ENCODE measurements at places on chromosomes 6 and 20. TPM values are rescaled to one million over a fixed set of nuclear protein-coding genes. Genes with fewer than 3 reads are reported as not detected.

Gene DTNBP1
- 14.1 TPM for total RNA-seq

DNA sequence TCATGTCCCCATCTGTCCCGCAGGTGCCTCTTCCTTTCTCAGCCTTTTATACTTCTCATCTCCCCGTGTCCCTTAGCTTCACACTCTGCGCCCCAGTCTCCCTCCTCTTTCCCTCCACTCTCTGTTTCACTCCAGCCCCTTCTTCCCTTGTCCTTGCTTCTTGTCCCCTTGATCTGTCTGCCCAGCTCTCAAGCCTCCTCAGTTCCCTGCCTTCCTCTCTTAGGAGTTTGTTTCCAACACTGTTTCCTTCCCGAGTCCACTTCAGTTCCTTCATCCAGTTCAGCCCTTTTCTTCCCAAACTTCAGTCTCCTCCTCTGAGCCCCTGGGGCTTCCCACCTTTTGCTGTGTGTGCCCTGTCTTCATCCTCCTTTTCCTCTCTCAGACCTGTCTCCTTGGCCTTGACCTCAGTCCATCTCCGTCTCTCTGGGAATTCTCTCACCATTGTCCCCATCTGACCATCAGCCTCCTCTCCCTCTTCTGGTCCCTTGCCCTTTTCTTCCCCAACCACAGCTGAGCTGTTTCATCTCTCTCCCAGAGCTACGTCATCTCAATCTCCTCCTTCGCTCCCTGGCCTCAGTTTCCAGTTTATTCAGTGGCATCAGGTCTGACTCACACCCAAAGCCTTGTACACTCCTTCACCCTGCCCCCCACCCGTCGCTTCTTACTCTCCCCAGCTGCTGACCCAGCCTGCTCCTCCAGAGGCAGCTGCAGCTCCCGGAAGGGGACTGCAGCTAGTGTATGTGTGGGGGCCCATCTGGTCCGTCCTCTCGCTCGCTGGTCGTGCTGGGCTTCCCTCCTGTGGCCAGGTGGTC lies 2.7 kb upstream of the DDR1 start:
- H3K36me3 ChIP-seq = no peaks in the 10 kb centered on the region
- no peak for DNase-seq
- H3K27me3 ChIP-seq = no peaks in the 10 kb centered on the region
- H3K4me3 ChIP-seq = no peak overlapping the region

DNA sequence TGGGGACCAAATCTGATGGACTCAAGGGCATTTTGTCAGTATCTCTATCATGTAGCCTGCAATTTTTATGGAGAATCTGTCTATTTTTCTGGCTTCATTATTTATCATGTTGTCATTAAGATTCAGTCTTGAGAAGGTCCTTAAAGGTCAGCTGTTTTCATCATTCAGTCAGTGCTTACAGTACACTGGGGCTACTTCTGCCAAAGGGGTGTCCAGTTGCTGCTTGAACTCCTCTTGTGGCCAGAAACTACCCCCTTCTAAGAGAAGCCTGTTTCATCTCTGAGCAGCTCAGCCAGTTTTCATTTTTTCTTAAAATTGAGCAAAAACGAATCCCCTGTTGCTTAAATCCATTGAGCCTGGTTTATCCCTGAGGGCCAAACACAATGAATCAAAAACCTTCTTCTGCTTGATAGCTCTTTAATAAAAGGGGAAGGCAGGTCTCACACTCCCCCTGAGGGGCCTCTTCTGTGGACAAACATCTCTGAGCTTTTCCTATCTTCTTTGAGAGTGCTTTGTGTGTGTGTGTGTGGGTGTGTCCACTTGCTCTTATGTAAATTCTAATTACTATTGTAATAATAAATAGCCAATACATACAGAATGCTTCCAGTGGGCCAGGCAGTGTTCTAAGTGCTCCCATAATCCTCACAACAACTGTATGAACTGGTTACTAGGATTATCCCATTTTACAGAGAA lies 172.2 kb downstream of the PLCB1 start:
- H3K4me3 ChIP-seq = no peak overlapping the region
- DNase-seq = no peak
- no peak overlapping the region for H3K27ac ChIP-seq

Gene CGA
- 2.2 TPM for total RNA-seq

- peak overlapping the region; percentile 80 for H3K27ac ChIP-seq
- H3K36me3 ChIP-seq = no peaks in the 10 kb centered on the region
- no peaks in the 10 kb centered on the region for H3K4me1 ChIP-seq
- H3K4me3 ChIP-seq = peak overlapping the region; percentile 18
- no peaks in the 10 kb centered on the region for H3K27me3 ChIP-seq
These were observed 81.3 kb upstream of the NAA20 start for GRCh38 chr20:19935842-19936241.

DNA sequence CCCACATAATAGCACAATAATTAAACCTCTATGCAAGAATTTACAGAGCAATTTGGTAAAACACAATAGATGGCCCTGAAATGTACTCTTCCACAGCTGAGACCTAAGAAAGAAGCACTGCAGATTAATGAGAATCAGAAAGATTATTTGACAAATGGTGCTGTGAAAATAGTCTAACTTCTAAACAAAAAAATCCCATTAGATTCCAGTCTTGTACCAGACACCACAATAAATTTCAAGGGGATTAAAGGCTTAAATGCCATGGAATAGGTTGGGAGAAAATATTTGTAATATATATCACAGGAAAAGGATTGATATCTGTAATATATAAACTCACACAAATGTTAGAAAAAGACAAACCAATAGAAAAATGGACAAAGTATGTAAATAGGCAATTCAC lies 14.4 kb downstream of the TMEM244 start:
- no peak overlapping the region for H3K27ac ChIP-seq
- H3K36me3 ChIP-seq = no peaks in the 10 kb centered on the region
- H3K4me3 ChIP-seq = no peak overlapping the region
- no peaks in the 10 kb centered on the region for H3K4me1 ChIP-seq
- H3K27me3 ChIP-seq = no peaks in the 10 kb centered on the region

GRCh38 chr6:12605888-12606345 lies 110.7 kb upstream of the PHACTR1 start:
- DNase-seq = peak; percentile 67
- no peaks in the 10 kb centered on the region for H3K36me3 ChIP-seq
- no peaks in the 10 kb centered on the region for H3K27me3 ChIP-seq
- H3K4me1 ChIP-seq = no peaks in the 10 kb centered on the region

Gene RAD21L1
- total RNA-seq = not detected

- H3K4me3 ChIP-seq = no peak overlapping the region
- no peak for DNase-seq
These were observed 14.0 kb upstream of the FAM50B start for GRCh38 chr6:3835055-3835731.

Gene POU5F1
- 3.4 TPM for total RNA-seq

- H3K36me3 ChIP-seq = no peaks in the 10 kb centered on the region
- no peak overlapping the region for H3K27ac ChIP-seq
- no peaks in the 10 kb centered on the region for H3K27me3 ChIP-seq
- no peak for DNase-seq
These were observed 773.9 kb upstream of the MMS22L start for GRCh38 chr6:98056955-98057354.

Gene EYA4
- total RNA-seq = 7.3 TPM

DNA sequence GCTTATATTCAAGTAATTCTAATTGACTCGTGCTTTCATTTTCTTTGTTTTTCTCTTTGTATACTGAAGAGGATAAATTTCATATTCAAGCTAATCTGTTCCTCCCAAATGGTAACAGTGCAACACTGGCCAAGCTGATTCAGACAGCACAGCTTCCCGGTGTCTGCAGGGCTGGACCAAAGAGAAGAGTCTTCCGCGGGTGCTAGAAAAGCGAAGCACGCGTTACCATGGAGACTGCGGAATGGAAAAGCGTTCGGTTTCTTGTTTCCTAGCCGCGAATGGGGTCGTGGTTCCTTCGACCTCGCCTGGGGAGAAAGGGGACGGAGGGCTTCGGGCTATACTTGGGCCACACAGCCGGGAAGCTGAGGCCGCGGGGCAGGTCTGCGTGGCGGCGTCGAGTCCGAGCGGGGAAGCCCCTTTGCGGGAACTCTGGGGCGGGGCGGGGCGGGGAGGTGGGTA lies 6.2 kb upstream of the ZNF311 start:
- no peak overlapping the region for H3K27ac ChIP-seq
- peak; percentile 12 for DNase-seq
- H3K4me3 ChIP-seq = peak overlapping the region; percentile 28
- H3K36me3 ChIP-seq = no peaks in the 10 kb centered on the region
- no peaks in the 10 kb centered on the region for H3K27me3 ChIP-seq

DNA sequence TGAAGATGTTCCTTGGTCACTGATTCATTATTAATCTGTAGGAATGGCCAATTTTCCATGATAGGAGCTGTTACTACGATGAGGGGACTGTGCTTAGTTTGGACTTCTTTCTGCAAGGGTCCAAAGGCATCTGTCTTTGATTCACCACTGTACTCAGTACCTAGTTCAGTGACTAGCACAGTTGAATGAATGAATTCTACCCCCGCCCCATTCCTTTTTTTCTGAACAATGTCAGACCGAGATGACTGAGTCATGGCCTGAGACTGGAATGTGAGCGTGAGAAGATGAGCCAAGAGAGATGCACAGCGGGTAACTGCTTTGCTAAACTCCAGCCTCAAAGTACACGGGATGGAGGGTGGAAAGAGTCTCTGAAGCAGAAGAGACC lies 419 bp upstream of the SNHG17 start:
- H3K4me1 ChIP-seq = no peaks in the 10 kb centered on the region
- H3K27me3 ChIP-seq = no peaks in the 10 kb centered on the region
- H3K36me3 ChIP-seq = peaks cover 7% of the 10 kb centered on the region
- H3K4me3 ChIP-seq = no peak overlapping the region
- no peak for DNase-seq

Gene ZSCAN23
- 5.7 TPM for total RNA-seq

Gene TSPO2
- not detected for total RNA-seq

Gene TNF
- not detected for total RNA-seq

Gene SMOC2
- total RNA-seq = 167 TPM

Data from prostate gland (tissue), 2 donors.